ENCODE measurements at places on chromosomes 5 and 9.

GRCh38 chr9:135959814-135960213 lies 1.4 kb downstream of the UBAC1 start:
- DNase-seq: no peak

GRCh38 chr5:122473138-122473843 lies 161.3 kb downstream of the SNCAIP start:
- no peak for DNase-seq

- DNase-seq: no peak
Observed at GRCh38 chr9:117952581-117952980, 248.4 kb downstream of the TLR4 start.

DNA sequence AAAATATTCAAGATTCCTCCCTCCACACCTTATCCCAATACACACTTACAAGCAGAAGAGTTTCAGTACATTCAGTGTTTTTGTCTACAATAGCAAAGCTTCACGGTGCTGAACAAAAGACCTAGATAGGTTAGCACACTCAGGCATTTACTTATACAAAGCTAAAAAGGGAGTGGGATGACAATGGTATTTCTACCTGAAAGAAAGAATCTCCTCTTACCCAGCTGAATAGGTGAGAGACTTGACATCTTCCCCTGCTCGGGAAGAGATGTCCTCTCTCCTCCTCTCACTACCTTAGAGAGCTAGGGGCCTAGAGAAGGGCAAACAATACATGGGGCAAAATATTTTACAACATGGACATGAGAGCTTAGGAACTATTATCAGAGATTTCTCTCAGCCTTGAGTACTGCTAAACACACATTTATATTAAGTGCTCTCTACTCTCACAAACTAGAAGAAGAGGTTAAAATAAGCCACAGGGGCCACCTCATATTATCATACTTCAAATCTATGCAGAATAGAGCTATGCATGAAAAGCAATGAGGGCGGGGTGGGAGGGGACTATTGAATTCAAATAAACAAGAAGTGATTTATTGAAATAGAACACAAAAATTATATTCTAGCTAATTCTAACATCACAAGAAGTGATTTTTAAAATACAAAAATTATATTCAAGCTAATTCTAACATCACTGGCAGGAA lies 38.6 kb upstream of the RNF38 start:
- no peak for DNase-seq

DNA sequence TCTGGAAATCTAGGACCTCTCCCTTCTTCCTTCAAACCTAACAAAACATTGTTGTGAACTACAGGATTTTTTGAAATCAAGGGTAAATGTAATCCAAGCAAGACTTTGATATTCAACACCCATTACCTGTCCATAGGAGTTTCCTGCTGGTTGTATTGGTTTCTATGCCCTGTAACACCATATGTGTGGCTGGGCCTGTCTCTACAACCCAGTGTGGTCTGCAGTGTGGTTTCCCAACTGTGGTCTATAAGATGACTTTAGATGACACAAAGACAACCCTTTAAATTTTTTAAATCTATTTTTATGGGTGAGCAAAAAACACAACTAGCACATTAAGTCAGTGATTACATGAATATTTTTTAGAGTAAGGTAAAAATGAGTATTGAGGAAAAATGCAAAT lies 93.1 kb downstream of the SMIM15 start:
- no peak for DNase-seq

- no peak for DNase-seq
Observed at GRCh38 chr5:109167586-109167985, 242.2 kb downstream of the PJA2 start.

DNA sequence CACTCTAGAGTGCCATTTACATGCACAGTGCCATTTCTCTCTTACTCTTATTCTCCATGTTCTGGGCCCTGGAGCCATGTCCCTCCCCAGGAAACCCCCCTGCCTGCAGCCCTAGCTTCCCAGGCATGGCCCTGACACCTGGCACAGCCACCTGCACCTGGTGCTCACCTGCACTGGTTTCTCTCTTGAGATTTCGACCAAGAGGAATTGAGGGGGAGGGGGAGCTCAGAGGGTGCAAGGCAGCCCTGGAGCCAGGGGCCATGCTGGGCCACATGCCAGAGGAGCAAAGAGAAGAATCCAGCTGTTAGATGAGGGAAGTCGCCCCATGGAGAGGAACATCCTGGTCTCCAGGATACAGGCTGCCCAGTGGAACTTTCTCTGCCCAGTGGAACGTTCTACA lies 65.0 kb upstream of the RAPGEF1 start:
- DNase-seq: no peak

DNA sequence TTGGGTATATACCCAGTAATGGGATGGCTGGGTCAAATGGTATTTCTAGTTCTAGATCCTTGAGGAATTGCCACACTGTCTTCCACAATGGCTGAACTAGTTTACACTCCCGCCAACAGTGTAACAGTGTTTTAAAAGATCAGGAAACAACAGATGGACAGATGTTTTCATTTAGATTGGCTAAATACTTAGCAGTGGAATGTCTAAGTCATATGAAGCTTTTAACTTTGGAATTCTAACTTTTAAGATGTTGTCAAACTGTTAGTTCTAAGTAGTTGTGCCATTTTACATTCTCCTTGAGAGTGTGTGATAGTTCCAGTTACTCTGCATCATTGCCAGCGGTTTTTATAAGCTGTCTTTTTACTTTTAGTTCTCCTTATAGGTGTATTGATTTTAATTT lies 688.8 kb downstream of the SEMA5A start:
- DNase-seq: no peak

- DNase-seq: no peak
Observed at GRCh38 chr9:93183131-93183662, 742 bp upstream of the WNK2 start.

- DNase-seq: no peak
Observed at GRCh38 chr9:21110708-21111576, 30.7 kb downstream of the IFNW1 start.

- no peak for DNase-seq
Observed at GRCh38 chr9:113948891-113949570, 72.9 kb downstream of the ZNF618 start.

DNA sequence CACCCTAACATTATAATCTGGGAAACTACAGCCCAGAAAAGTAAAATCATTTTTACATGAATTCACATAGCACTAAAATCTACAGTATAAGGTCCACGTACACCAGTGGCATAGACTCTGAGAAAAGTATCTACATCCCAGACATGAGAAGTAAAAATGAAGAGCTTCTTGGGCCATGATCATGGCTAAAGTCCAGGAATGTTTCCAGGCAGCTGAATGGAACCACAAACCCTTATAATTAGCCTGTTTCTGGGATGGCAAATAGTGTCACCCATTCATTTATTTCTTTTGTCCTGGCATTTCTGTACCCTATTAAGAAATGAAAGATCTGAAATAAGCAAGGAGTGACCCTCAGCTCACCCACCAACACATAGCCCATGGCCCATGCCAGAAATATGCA lies 217.9 kb downstream of the SPOCK1 start:
- no peak for DNase-seq

GRCh38 chr9:75889577-75889976 lies 896 bp upstream of the PCSK5 start:
- no peak for DNase-seq

DNA sequence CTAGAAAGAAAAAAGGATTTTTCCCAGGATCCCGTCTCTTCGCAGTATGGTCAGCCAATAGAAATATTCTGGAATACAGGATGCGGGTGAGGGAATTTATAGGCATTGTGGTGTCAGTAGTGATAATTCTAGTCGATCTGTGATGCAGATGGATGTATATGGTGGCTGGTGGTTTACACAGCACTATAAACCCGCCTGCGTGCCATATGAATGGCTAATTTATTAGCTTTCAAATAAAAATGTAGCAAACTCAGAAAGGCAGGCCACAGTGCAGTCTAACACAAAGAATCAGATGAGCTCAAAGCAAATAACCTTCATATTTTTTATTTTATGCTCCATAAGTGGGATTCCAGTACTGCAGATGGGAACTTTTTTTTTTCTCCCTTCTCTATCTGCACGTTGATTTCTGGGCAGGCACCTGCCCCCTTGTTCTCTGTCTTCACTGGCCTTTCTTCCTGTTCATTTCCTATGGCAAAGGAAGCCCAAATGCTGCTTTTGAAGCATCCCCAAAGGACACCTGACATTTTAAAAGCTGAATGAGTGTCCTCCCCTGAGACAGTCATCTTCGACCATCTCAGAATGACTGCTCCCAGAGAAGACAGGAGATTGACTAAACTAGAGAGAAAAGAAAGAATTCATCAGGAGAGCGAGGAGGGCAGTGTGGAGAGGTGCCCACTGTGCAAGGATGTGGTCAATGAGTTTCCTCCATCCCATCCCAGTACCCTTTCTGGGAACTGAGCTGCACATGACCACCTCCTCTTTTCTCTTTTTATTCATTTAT lies 52.1 kb downstream of the SEMA6A start:
- no peak for DNase-seq

DNA sequence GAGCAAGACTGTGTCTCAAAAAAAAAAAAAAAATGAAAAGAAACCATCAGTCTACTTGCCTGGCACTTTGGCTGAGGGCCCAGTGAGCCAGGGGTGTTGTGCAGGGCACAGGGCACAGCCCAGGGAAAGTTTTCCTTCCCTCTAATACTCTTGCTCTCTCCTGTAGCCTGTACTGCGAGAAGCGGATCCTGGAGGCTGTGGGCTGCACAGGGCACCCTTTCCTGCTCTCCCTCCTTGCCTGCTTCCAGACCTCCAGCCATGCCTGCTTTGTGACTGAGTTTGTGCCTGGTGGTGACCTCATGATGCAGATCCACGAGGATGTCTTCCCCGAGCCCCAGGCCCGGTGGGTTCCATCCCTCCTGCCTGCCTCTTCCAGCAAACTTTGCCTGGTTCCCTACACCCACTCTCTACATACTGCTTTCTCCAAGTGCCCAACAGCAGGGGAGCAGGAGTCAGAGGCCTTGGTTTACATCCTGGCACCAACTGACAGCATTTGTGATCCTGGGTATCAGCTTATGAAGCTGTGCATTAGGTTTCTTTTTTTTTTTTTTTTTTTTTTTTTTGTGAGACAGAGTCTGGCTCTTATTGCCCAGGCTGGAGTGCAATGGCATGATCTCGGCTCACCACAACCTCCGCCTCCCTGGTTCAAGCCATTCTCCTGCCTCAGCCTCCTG lies 7.2 kb downstream of the ZDHHC12 start:
- no peak for DNase-seq

GRCh38 chr5:79636981-79637733 lies 24.9 kb downstream of the TENT2 start:
- DNase-seq: no peak

DNA sequence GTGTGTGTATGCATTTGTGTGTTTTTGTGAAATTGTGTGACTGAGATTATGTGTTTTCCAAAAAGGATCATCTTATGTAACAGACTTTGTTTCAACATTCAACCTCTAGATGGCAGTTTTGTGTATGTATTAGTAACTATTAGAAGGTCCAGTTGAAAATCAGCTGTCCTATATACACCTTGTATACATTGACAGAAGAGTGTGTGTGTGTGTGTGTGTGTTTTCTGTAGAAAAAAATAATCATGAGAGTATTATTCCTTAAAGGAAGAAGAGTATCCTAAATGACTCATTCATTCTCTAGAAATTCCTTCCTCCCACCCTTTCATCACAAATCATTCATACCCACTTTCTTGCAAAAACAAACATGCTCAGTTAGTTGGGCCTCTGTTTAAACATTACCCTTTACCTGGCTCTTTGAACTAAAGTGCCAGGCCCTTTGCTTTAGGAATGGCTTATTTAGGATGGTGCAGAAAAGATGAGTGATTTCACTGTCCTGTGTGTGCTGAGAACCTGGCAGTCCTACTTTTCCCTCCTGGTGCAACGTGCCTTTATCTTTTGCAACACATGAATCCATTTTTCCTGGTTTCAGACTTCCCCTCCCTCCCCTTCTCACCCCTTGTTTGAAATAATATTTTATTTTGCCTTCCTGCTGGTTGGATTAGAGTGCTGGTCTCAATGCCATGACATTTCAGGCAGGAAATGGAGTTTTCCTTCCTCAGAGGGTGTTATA lies 152.2 kb downstream of the ARHGAP26 start:
- no peak for DNase-seq

DNA sequence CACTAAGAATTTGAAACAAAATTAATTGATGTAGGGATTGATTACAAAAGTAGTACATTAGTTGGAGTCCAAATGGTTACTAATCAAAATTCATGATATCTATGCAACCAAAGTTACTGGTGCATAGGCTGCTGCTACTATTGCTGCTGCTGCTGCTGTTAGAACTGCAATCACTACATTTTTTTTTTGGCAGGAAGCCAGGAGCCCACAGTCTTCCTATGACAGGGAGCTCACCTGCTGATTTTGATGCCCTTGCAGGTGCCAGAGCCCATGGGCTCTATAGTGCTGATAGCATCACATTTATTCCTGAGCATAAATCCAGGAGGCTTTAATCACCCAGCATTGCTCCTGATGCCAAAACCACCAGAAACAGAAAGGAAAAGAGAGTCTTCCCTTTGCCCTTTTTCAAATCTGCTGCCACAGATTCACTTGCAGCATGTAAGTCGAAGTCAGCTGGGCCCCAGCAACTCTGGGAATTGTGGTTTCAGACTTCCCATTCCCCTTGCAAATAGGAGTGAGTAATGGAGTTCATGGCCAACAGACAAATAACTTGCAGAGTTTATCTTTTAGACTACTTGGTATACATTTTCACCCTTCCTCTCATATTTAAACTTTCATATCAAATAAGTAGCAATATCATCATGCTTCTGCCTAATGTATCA lies 17.6 kb downstream of the SLCO6A1 start:
- DNase-seq: no peak

DNA sequence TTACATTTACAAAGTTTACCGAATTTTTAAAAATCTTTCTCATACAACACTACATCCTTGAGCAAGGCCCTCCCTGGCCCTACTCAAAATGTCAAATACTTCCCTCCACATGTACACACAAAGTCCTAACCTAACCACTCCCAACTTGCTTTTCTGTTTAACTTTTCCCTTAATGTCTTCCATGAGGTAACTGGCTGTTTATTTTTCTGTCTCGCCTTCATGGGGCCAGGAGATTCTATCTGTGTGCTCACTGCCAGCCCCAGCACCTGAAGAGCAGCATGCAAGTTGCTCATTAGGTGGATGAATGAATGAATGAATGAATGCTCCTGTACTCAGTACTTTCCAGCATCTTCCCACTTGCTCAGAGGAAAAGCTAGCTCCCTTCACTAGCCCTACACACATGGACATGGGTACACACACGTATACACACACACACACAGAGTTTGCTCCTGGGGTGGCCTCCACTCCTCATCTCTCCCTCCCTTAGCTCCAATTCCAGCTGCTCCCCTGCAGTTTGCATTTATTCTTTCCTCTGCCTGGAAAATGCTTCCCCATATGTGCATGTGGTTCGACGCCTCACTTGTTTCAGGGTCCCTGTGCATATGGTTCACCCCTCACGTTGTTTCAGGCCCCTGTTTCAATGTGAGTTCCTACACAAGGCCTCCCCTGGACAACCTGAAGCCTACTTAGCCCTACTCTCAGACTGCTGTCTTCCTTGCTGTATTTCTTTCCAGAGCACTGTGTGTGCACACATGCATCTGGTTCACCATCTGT lies 165.2 kb downstream of the ROR2 start:
- no peak for DNase-seq

- DNase-seq: no peak
Observed at GRCh38 chr5:167049043-167049663, 1242.3 kb upstream of the WWC1 start.
